ENCODE measurements at places on chromosomes 2 and 18.

DNA sequence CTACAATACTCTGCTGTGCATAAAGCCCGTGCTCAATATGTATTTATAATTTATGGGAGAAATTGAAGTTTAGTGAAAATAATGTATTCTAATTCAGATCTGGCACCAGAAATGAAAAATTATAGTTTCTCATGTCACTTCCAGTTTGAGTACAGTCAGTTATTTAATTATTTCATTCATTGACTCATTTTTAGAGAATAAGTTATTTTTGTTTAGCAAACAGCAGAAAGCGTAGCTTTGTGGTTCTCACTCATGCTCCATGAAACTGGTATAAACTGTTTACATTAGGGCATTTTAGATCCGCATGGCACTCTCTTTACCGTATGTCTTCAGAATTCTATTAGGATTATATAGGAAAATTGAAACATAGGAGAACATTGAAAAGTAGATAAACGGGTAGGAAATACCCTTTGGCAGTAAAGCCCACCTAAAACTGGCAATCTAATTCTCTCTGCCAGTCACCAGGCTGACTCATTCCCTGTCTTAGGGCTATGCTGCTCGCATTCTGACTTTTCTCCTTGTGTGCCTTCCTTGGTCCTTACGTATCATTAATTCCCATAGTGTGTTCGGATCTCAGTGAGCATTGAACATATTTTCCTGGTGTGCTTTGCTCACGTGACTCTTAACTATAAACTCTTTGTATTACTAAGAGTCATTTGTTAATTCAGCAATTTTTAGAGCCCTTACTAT, 106.0 kb downstream of the ZNF236 start:
- DNase-seq: no peak

DNA sequence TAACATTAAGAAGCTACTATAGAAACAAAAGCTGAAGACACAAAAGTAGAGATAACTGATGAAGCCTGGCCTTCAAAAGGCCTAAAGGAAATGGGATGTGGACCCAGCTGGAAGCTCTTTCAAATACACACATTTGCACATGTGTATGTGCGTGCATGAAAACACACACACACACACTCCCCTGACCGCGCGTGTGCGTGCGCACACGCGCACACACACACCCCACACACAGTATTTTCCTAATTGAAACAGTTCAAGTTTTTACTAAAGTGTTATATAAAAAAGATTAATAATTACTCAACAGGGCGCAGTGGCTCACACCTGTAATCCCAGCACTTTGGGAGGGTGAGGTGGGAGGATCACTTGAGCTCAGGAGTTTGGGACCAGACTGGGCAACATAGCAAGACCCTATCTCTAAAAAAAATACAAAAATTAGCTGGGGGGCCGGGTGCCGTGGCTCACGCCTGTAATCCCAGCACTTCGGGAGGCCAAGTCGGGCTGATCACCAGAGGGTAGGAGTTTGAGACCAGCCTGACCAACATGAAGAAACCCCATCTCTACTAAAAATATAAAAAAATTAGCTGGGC, 111.5 kb downstream of the PLEKHM3 start:
- no peak for DNase-seq

GRCh38 chr18:49362431-49362830, 98.0 kb downstream of the DYM start:
- no peak for DNase-seq

DNA sequence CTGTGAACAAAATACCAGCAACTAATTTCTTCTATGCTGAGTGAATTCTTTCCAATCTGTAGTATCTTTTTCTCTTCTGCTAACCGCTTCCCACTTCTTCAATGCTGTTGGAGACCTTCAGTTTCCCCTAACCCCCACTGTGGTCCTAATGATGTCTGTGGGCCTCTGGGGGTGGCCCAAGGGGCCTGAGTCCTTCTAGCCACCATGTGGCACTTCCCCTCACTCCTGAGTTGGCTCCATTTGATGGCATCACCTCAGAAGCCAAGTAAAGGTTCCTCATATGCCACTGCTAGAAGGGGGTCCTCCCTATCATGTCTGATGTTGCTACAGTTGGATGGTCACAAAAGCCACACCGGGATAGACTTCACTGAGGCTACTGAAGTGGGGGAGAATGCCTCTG, 37.5 kb downstream of the ARHGAP25 start:
- no peak for DNase-seq

Measured in EL (cell line).